ENCODE measurements at places on chromosomes 2 and 18. TPM values are rescaled to one million over a fixed set of nuclear protein-coding genes. Genes with fewer than 3 reads are reported as not detected.
A peak's percentile ranks its signal among the peaks of the same experiment; 100 is the strongest.

GRCh38 chr18:57621246-57621604 lies 411 bp downstream of the NARS1 start:
- H3K27me3 ChIP-seq, result no peaks in the 10 kb centered on the region
- H3K4me1 ChIP-seq, result peaks cover 46% of the 10 kb centered on the region
- H3K4me3 ChIP-seq, result peak overlapping the region; percentile 97
- no peak for DNase-seq
- peak overlapping the region; percentile 99 for H3K27ac ChIP-seq

GRCh38 chr2:37561615-37562569 lies 109.5 kb downstream of the CDC42EP3 start:
- H3K36me3 ChIP-seq, result no peaks in the 10 kb centered on the region
- no peak overlapping the region for H3K4me3 ChIP-seq
- H3K4me1 ChIP-seq, result peaks cover 13% of the 10 kb centered on the region
- H3K27me3 ChIP-seq, result no peaks in the 10 kb centered on the region

DNA sequence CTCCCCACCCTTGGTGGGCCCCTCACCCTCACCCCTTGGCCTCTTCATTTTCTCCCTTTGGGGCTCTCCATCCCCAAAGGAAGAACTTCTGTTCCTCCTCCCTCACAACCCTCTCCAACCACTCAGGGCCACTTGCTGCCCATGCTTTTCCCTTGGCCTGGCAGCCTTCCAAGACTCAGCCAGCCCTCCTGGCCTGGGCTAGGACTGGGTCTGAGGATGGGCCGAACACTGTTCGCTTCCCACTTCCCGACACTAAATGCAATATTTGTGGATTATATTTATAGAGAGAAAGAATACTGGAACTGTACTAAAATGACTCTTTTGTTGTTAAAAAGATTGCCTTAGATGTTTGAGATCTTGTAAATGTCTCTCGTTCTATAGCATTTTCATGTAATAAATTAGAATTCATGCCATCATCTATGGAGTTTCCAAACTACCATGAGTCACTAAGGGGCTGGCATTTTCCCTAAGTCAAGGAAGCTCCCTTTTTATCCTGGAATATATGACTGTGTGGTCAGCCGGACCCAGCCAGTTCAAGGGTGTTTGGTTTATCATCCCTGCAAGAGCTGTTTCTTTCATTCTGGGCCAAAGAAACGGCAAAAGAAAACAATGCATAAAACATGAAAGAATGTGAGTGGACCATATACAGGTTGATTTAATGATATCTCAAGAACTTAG lies 3.8 kb downstream of the CXCR2 start:
- DNase-seq, result no peak
- peaks cover 10% of the 10 kb centered on the region for H3K27me3 ChIP-seq
- no peaks in the 10 kb centered on the region for H3K36me3 ChIP-seq
- H3K4me3 ChIP-seq, result no peak overlapping the region
- no peak overlapping the region for H3K27ac ChIP-seq

- H3K27me3 ChIP-seq, result no peaks in the 10 kb centered on the region
- H3K4me1 ChIP-seq, result no peaks in the 10 kb centered on the region
- no peak overlapping the region for H3K4me3 ChIP-seq
- no peaks in the 10 kb centered on the region for H3K36me3 ChIP-seq
- DNase-seq, result no peak
Observed at GRCh38 chr18:27400001-27400400, 214.9 kb upstream of the CHST9 start.

The DSG1 gene
- not detected for total RNA-seq

The EFR3B gene
- total RNA-seq, result 0.14 TPM
